ENCODE measurements at places on chromosomes 4 and X.

- no peak for DNase-seq
Measured at GRCh38 chr4:40840255-40840984, 90.7 kb downstream of the NSUN7 start.

DNA sequence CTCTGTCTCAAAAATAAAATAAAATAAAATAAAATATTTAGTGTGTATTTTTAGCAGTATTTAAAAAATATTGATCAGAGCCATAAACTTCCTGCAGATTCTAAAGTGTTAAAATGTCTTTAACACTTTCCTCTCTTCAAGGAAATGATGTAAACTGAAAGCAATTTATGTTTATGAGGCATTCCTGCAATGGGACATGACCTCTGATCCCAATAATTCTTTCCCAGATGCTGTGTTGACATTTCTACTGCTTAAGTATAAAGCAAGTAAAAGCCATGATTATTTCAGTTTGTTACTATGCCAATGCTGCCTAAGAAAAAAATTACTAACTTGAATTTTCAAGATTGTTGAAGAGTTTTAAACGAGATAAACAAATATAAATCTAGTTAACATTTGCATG is 29.0 kb downstream of the COQ2 start:
- no peak for DNase-seq

DNA sequence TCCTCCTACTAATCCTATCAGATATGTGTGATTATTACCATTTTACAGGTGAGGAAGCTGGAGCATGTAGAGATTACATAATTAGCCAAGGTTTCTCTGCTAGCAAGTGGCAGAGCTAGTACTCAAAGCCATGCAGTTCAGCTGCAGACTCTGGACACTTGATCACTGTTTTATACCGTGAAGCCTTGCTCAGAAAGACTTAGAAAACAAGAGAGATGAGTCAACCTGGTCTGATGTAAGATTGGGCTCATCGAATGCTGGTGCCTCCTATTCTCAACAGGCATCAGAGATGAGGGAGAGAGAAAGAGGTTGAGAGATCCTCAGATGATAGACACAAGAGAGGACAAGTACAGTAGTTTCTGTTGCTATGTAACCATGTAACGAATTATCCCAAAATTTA is 19.0 kb upstream of the PDE5A start:
- no peak for DNase-seq

- DNase-seq = no peak
Measured at GRCh38 chr4:141241986-141242385, 21.3 kb downstream of the ZNF330 start.

DNA sequence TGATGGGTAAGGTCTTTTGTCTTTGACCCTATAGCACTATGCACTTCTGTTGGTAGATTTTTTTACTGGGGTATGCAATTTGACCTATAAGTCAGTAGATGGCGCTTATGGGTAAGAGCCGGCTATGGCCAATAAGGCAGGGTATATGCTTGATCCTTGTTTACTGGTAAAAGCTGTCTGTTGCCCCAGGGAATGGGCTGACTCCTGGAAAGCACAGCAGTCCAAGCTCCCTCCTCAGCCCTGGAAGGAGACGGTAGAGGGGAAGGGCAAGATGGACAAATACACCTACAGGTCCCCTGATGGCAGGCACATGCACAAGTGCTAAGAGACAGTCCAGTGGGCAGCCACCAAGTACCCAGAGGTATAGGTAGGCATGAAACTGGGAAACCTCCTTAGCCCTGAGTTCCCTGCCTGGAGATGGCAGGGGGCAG is 63.7 kb downstream of the ADAMTS3 start:
- no peak for DNase-seq

- DNase-seq = no peak
Measured at GRCh38 chrX:136714626-136715599, 65.8 kb downstream of the ARHGEF6 start.

DNA sequence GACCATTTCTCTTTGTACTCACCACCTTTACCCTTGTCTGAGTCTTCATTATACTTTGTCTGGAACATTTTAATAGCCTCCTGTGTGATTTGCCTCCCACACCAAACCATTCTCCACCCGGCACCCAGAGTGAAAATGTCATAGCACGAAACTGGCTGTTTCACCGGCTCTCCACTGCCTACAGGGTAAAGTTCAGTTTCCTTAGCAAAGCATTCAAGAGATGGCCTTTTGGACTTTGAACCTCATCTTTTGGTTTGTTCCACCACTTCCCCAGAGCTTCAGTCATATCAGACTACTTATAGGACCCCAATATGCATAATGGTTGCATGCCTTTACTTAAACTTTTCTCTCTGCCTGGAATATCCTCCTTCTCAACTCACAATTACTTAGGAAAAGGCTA is 38.3 kb downstream of the RAP2C start:
- no peak for DNase-seq

GRCh38 chr4:147039976-147040575 is 94.4 kb upstream of the TTC29 start:
- DNase-seq = no peak

DNA sequence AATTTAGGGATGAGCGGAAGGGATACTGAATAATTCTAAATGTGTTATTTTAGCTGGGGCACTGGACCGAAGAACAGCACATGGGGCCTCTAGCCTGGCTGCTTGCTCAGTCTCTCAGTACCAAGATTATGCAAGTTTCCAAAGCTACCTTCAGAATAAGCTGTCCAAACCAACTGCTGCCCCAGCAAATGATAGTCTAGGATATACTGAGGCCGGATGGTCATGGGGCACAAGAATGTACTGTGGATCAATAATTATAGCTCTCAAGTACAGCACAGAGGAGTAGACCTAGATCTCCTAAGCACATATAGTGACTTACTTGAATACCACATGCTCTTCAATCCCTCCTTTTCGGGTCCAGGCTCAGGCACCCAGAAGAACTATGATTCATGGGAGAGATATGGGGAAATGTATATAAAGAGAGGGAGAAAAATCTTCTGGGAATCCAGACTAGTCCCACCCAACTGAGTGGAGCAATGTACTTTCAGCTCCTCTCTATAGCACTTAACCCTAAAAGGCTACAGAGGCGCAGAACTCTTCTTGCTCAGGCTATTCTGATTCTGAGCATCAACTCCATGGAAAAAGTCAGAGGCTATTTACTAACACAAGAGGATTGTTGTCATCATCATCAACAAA is 160.3 kb upstream of the GPC4 start:
- DNase-seq = no peak

- no peak for DNase-seq
Measured at GRCh38 chr4:183637461-183637860, 21.5 kb downstream of the RWDD4 start.

DNA sequence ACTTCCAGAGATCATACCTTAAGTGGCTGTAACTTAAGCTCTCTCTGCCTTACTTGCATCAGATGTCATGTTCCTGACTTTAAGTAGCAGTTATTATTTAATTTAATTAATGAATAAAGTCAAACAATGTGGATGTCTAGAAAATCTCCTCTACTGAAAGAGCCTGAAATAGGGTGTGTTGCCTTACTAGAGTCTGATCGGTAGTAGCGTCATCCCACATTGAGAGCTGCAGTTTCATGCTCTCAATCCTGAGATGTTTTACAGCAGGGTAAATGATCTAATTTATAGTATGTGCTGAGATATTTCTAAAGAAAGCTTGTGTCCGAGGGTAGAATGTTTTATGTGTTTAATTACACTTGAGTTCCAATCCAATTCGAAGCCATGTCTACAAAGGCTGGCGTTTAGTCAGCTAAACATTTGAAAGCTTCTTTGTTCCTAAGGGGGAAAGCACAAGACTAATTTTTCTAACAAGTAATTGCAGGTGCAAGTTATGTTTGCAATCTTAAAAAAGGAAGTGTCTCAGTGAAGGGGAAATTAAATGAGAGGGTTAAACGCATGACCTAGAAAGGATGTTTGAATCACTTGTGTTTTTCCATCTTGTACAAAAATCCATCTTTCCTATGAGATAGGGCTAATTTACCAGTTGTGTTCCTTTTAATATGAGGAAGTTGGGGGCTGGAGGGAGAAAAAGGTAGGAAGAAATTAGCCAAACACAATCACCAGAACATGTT is 391.0 kb upstream of the MAGEB2 start:
- DNase-seq = no peak

DNA sequence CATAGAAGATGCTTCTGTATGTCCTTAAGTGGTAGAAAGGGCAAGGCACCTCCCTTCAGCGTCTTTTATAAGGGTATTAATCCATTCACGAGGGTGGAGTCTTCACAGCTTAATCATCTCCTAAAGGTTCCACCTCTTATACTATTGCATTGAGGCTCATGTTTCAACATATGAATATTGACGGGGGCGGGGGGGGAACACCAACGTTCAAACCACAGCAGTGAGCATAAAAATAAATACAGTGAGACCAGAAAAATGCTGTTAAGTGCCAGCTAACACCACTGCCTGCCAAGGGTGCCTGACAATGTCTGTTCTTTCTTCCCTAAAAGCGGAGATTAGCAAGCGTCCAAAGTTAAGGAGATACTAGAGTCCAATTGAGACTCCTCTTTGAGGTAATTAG is 323.3 kb downstream of the STK32B start:
- DNase-seq = no peak

DNA sequence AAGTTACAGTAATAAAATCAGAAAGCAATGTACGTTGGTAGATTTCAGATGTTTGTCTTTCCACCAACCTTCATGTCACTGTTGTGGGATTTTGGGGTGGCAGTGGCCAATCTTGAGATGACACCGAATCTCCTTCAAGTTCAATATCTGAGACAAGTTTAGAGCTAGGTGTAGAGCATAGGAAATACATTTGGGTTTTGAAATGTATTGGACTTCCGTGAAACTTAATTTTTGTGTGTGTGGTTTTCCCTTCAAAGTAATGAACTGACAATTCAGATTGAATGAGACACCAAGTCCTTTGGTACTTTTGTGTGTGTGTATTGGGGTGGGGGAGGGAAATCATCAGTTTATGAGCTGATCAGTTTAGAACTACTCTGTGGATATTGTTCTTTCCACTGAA is 1.8 kb downstream of the WDR44 start:
- DNase-seq = no peak

DNA sequence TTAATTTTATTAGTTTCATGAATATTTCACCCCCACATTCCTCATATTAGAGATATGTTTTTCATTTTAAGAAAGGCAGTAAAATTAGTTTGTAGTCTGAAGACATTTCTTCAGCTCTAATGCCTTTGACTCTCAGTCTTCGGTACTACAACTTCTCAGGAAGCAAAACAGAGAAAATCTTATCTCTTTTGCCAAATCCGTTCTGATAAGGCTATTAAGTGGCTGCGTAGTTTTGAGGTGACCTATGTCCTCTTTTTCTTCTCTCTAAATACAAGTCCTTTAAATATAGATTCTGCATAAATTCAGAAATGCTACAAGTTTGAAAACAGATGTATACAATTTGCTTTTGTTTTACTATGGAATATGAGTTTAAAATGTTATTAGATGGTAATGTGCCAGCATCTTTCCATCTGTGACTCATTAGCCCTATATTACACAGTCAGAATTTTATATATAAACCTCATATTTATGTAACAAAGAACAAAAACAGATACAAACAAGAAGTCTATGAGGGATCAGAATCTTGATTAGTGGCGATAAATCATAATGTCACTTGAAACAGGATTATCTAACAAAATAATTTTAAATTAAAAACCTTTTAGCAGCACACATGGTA is 181.2 kb upstream of the ETNPPL start:
- DNase-seq = no peak

Data from nucleus accumbens (tissue), 56 donors.